Caki2 (cell line): ENCODE measurements at places on chromosomes 16 and 17.
A peak's percentile ranks its signal among the peaks of the same experiment; 100 is the strongest.

- DNase-seq, result peak; percentile 96
Measured at GRCh38 chr16:56691885-56692284, 9.6 kb downstream of the MT1X start.

GRCh38 chr17:81885869-81886548 is 5.4 kb downstream of the ALYREF start:
- peak; percentile 93 for DNase-seq

DNA sequence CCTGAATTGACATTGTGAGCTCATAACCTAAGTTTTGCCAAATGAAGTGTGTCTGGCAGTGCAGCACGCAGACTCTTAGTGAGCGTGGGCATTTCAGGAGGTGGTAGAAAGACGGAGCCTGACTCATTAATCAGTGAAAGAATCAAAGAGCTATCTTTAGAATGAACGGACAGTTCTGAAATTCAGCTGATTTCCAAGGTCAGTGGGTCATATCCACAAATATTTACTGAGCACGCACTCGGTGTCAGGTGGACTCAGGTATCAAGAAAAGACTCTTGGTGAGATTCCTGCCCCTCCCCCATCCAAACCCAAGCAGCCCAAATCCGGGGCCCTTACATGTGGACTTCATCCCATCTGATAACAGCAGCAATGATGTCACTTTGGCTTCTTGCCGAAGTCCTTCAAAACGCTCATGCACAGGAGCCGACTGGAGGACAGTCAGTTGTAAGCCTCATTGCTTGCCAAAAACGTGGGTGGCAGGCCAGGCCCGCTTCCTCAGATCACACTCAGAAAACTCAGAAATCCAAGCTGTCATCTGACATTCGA is 185.8 kb downstream of the HS3ST3A1 start:
- DNase-seq, result peak; percentile 68

- DNase-seq, result no peak
Measured at GRCh38 chr16:4894276-4895150, 42.4 kb downstream of the PPL start.

DNA sequence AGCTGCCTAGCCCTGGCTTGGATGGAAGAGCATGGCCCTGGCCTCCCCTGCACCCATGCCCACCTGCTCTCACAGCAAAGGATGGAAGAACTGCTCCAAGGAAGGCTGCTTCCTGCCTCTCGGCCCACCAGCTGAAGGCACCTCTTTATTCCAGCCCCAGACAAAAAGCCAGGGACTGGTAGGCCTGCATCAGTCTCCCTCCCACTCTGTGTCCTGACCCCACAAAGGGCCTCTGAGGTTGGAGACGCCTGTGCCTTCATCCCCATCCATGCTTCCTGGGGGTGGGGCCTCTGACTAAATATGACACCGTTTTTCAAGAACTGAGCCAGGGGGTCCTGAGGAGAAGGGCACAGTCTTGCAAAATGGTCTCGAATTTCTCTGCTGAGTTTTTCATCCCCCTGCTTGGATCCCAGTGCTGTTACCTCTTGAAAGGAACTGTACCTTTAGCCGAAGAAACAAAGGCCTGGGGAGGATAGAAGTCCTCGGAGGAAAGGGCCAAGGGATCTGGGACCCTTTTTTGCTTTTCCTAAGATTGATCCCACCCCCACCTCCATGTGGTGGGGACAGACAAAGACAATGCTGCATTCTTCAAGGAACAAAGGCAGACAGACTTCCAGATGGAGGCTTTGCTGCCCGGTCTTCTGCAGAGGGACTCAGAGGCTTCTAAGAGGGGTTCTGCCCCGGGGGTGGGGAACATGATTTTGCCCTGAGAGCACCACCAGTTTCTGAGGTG is 5.2 kb downstream of the C17orf50 start:
- no peak for DNase-seq

DNA sequence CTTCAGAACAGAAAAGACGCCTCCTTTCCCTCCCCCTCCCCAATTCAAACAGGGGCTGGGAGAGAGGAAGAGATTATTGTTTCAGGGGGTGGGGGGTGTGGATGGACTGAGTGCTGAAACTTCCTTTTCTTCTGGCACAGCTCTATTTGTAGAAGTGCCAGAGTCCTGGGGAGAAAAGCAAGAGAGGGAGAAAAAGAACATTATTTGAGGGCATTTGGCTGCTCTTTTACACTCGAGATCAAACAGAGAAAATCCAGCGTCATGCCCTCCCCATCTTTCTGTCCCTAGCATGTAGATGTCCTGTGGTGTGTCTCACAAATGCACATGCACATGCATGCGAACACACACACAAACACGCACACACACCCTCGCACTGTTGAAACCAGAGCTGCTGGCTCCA is 13.0 kb downstream of the ARL4D start:
- DNase-seq, result no peak

- DNase-seq, result no peak
Measured at GRCh38 chr17:31869031-31869430, 10.0 kb upstream of the COPRS start.

DNA sequence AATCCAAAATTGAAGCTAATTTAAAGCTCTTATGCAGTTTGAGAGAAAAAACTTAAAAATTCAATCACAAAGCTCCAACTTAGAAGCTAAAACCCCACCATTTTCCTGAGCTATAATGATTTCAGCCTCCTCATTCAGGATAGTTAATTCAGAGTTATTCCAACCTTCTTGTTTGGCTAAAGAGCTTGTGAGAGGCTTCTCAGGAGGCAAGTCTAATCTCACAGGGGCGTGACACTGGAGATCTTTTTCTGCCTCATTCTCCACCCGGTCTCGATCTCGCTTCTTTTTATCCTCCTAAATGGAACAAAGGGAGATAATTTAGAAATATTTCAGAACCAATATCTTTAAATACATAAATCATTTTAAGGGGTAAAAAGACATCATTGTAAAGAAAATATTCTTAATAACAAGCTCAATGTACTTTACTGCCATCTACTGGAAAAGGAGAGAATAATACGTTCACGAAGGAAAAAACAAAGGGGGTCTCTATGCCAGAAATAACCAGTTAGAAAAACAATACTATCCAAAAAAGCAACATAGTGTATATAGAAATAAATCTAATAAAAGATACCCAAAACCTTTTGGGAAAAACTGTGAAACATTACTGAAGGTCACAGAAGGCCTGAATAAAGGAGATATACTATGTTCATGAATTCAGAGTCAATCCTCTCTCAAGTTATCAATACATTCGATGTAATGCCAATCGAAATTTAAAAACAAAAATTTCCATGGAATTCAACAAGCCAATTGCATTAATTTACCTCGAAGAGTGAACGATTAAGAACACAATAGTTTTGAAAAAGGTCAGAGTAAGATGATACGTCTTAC is 13.9 kb downstream of the BRD7 start:
- DNase-seq, result no peak

GRCh38 chr17:8818654-8819330 is 19.6 kb upstream of the MFSD6L start:
- no peak for DNase-seq

DNA sequence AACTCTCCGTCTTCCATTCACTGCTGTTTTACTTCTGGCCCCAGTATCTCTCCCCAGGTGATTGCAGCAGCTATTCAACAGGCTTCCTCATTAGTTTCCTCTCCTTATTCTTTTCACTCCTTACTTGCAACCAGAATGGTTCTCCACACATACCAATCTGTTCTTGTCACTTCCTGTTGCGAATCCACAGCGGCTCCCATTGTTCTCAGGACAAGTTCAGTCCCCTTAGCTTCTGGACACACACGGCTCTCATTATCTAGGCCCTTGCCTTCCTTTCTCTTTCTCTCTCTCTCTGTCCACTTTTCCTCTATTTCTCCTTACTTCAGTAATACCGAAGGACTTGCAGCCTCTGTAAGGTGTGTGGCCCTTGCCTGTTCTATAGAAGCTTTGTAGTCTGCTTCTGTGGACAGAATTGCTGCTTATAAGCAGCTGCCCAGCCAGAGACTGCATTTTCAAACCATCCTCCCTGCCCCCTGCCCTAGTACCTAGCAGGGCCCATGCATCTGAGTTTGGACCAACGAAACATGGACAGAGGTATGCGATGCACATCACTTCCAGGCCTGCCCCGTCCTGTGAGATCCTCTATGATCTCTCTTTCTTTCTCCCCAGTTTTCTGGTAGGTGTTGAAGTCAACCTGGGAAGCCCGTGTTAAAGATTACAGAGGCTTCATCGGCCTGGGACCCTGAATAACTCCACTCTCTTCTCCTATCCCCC is 45.7 kb downstream of the VAT1L start:
- DNase-seq, result no peak

DNA sequence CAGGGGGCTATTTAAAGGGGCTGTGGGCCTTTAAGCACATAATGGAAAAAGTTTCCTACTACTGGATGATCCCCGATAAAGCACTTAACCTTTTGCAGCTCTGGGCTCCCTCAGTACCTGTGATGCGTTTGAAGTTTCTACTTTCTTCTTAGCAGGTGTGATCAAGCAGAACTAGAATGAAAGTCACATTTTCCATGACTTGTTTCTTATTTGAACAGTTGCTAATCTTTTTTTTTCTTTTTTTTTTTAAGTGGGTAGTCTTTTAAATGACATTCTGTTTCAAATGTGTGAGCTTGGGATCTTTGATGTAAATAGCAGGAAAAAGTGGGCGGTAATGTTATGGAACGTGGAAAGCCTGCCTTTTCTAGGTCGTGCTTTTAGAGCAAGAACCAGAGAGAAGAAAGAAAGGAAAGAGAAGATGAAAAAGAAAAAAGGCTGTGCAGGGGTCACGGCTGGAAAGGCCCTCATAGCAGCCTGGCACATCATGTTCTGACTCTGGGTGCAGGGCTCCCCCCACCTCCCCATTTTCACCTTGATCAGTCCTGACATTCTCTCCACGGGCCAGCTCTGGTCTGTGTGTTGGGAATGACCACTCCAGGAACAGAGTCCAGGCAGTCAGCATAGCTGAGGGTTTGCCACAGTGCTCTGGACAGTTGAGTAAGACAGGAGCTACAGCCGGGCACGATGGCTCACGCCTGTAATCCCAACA is 150.6 kb downstream of the CLEC16A start:
- no peak for DNase-seq

- DNase-seq, result no peak
Measured at GRCh38 chr16:27483624-27484023, 66.1 kb downstream of the GTF3C1 start.

DNA sequence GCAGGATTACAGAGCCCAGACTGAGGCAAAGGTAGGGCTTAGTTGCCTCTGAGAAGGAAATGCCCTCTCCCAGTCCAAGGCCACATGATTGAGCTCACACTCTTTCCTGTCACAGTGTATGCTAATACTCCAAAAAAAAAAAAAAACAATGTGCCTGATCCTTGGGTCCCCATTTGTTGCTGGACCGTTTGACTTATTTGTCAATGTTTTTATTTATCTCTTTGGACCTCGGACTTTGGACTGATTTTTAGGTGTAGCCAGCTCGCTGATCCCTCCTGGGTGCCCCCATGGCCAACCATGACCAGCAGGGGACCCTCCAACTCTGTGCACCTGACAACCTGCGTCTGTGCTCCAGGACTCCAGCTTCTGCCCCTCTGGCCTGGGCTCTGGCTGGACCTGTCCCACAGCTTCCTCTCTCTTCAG is 622 bp upstream of the CCL16 start:
- DNase-seq, result no peak

DNA sequence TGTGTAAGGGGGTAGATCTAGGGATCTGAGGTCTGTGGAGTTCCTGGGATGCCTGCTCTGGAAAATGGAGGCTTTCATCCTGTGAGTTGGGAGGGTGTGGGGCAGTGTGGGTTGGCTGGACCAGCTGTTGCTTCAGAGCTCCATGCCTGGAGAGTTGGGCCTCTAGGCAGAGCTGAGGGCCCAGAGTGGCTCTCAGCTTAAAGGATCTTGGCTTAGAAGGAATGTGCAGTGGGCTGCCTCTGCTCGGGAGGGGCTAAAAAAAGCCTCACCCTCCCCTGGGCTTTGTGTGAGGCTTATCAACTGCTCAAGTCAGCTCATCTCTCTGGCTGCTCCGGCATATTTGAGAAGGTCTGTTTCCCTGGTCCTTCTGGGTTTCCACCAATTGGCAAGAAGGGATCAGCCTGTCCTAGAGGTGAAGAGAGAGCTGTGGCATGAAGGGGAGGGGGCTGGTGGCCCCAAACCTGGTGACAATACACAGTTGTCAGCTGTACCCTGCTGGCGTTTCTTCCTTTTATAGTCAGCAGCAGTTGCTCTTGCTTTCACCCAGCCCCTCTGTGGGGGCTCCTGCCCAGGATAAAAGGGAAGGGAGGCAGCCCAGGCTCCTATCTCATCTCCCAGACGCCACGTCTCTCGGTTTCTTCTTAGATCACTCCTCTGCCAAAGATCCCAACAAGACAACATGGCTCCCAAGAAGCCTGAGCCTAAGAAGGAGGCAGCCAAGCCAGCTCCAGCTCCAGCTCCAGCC is at the start of gene MYL4:
Gene MYL4, plus strand, starts transcription at position 605 of the 745 bp plus-strand sequence. Its CDS starts 75 bp downstream, at position 680.
- DNase-seq, result no peak

- no peak for DNase-seq
Measured at GRCh38 chr16:28165598-28165997, 46.2 kb downstream of the XPO6 start.

- DNase-seq, result peak; percentile 82
Measured at GRCh38 chr17:73304971-73305812, 6.6 kb downstream of the CDC42EP4 start.

DNA sequence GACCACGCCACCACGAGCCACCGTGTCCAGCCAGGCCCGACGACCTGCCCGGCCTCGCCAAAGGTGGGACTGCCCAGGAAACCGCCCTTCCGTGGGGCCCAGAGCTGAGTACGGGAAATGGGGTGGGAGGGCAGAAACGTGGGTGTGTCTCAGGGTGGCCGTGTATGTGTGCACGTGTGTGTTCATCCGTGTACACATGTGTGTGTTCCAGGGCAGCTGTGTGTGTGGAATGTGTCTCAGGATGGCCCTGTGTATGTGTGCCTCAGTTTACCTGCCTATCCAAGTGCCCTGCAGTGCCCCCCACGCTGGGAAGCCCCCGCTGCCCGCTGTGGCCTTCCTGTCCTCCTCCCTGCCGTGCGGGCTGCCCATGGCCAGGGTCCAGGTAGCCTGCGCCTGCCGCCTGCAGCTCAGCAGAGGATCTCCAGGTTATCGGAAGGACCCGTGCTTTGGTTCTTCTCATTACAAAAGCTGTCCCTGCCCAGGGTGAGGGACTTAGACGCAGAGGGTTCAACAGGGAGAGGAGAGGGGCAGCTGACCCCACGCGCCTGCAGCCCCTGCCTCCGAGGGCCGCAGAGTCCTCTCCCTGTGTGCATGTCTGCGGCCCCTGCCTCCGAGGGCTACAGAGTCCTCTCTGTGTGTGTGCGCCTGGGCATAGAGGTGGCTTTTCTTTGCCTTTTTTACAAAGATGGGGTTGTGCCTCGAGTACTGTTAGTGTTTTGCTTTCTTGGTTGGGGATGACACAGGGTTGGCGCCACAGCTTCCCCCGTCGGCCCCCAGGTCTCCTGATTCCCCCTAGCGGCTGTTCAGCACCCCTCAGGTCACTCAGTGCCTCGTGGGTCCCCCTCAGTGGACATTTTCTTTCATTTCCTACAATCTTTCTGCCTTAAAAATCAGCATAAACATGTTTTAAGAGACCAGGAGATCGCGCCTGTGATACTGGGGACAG is 23.6 kb downstream of the ZNF469 start:
- DNase-seq, result no peak

GRCh38 chr16:2897110-2897509 is 14.1 kb downstream of the FLYWCH2 start:
- no peak for DNase-seq

GRCh38 chr17:43019418-43019817 is 2.8 kb downstream of the VAT1 start:
- DNase-seq, result no peak

GRCh38 chr16:88777471-88778270 is 7.3 kb downstream of the PIEZO1 start:
- DNase-seq, result no peak
